ENCODE measurements at places on chromosomes 16 and 17.

DNA sequence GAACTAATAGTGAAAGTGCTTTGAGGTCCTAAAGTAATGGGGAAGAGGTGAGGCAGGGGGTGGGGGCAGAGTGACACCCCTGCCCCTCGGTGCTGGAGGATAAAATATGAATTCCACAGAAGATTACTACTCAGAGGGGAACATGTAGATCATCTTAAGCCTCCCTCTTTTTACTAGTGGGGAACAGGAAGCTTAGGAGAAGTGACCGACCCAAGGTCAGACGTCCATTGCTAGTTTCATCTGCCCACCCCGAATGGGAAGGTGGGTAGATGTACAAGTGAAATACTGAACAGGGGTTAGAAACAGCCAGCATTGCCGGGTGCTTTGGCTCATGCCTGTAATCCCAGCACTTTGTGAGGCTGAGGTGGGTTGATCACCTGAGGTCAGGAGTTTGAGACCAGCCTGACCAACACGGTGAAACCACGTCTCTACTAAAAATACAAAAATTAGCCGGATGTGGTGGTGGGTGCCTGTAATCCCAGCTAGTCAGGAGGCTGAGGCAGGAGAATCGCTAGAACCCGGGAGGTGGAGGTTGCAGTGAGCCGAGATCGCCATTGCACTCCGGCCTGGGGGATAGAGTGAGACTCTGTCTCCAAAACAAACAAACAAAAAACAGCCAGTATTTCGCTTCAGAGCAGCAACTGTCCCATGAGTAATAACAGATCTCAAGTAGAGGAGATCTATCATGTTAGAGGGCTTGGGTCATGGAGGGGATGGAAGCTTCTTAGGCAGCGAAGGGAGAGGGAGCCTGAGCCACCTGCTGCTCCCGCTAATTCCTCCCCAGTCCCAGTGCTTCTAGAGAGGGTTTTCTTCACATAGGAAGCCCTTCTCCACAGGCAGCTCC is 1.2 kb upstream of the NR1D1 start:
- DNase-seq: no peak

DNA sequence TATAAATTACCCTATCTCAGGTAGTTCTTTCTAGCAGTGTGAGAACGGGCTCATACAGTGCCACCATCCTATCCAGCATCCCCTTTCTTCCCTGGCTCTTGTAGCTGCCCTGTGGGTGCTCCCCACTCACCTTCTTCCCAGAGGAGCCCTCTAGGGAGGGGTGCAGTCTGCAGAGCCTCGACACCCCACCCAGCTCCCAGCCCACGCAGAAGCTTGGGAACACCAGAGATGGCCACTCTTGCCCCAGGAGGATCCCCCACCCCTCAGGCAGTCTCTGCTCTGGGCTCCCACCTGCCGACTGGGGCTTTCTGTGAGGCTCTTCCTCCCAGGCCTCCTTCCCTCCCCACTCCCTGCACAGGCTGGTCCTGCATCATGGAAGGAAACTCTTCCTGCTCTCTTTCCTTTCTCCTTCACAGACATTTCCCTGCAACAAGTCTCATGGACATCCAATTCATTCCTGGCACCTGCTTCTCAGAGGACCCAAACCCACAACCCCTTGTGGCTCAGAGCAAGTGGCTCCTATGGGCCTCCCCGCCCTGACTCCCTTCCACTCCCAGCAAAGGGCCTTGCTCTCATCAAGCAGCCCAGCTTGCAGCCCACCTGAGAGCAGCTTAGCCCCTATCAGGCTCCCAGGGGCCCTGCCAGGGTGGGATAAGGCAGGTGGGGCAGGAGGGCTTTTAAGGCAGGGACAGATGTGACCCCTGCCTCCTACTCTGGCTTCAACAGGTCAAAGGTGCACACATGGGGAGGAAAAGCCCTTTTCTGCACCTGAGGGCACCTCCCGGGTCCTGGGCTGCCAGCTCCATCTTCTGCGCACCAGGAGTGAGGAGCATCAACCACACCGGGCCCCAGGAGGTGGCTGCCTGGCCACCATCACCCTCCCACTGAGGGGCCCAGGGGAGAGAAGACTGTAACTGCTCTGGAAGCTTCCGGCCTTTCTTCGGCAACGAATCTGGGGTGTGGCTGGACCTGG is 263.8 kb upstream of the TNRC6C start:
- no peak for DNase-seq

GRCh38 chr16:69083306-69083941 is 22.0 kb upstream of the HAS3 start:
- no peak for DNase-seq

GRCh38 chr17:65561452-65562205 is at the start of gene AXIN2:
AXIN2 (minus strand) TSS chr17:65561648; CDS start chr17:65558620, 3,028 bp downstream.
- peak; percentile 32 for DNase-seq

DNA sequence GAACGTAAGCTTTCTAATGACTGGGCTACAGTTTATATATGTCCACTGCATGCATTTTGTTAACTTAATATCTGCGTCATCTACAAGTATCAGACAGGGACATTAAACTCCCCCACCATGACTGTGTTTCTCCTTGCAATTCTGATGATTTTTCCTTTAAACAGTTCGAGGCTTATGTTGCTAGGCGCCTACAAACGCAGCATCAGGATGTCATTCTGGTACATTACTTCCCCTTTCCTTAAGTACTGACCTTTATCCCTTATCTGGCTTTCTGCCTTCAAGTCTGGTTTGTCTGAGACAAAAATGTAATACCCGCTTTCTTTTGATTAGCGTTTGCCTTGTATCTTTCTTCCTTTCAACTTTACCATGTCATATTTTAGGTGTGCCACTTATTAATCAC is 362.4 kb downstream of the SLC39A11 start:
- DNase-seq: no peak

GRCh38 chr16:88929091-88929445 is 47.9 kb downstream of the CBFA2T3 start:
- DNase-seq: no peak

GRCh38 chr17:51493206-51493605 is 232.9 kb downstream of the UTP18 start:
- DNase-seq: no peak

DNA sequence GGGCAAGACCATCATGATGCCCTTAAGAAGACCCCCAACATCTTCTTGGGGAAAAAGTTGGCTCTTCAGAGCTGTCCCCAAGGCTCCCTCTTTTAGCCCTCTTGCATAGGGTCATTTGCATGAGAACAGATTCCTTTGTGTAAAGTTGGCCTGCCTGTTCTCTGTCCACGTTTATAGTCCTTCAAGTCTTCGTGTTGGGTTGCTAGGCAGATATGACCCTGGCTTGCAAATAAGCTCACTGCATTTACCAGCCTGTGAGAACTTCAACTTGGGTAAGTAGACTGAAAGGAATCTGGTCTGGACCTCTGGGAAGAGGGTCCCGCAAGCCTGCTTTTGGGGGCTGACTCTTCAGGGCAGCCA is 2.9 kb downstream of the ARSG start:
- DNase-seq: no peak

GRCh38 chr16:17351441-17352035 is 119.2 kb downstream of the XYLT1 start:
- DNase-seq: no peak

DNA sequence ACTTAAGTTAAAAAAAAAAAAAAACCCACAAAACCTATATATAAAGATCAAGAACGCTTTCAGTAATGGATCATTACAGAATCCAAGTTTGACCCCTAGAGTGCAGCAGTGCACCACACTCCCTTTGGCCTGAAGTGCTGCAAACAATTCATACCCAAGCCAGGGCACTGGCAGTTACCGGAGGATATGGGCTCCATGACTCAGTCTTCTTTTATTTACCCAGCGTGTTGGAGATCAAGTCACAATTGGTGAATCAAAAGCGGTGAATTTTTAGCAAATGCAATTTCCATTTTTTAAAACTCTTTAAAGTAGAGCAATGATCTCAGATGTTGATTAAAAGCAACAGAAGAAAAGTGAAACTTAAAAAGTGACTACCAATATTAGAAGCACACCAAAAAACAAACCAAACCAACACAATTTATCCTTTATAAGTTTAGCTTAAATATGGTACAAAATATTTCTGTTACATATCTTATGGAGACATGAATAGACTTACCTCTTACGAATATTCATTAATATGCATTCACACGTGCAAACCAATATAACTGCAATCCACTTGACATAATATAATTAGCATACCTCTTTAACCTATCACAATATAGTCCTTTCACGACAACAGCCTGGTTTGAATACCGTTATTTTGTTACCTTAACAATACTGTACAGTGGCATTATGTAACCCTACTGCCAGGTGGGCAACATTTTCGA is 46.3 kb downstream of the ZNF652 start:
- DNase-seq: no peak

DNA sequence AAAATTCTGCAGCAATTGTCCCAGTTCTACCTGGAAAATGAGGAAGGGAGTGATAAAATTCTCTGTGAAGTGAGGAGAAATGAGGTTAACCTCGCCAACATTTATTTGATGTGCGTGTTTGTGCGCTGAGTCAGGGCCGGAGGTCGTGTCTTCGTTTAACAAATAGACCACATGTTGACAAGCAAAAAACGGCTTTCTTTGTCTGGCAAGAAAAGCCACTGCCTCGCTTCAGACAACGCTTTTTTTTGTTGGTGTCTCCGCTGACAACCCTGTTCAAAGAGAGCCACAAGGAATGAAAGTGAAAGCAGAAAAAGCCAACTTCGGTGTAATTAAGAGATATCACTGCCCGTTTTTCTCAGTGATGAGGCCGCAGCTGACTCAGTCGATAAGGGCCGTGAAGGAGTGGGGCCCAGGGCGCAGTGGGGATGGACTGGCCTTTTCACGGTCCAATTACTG is 510.6 kb downstream of the CDH13 start:
- no peak for DNase-seq

- DNase-seq: no peak
These were observed 549.5 kb upstream of the EEF2KMT start for GRCh38 chr16:5647051-5647450.

DNA sequence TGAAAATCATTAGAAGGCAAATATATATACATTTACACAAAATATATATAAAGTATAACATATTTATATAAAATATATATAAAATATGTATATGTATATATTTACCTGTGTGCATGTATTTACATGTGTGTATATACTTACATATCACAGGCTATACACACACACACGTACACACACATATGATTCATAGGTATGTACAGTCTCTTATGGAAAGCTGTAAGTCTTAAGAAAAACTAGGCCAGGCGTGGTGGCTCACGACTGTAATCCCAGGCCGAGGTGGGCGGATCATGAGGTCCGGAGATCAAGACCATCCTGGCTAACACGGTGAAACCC is 14.7 kb downstream of the TOM1L2 start:
- DNase-seq: no peak

GRCh38 chr17:39147221-39148185 is 3.9 kb downstream of the PLXDC1 start:
- no peak for DNase-seq

- peak; percentile 74 for DNase-seq
These were observed 76.9 kb downstream of the RAI1 start for GRCh38 chr17:17757956-17758845.

- no peak for DNase-seq
These were observed 23.3 kb upstream of the HOXB13 start for GRCh38 chr17:48751733-48752398.

DNA sequence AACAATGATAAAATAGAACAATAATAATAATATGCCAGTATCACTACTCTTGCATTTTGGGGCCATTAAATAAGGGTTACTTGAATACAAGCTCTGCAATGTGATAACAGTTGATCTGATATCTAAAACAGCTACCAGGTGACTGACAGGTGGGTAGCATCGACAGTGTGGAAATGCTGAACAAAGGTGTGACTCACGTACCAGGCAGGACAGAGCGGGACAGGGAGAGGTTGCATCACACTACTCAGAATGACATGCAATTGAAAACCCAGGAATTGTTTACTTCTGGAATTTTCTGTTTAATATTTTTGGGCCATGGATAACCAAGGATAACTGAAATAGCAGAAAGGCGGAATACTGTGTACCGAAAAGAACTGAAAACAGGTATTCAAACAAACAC is 15.8 kb upstream of the ZNF19 start:
- DNase-seq: no peak

DNA sequence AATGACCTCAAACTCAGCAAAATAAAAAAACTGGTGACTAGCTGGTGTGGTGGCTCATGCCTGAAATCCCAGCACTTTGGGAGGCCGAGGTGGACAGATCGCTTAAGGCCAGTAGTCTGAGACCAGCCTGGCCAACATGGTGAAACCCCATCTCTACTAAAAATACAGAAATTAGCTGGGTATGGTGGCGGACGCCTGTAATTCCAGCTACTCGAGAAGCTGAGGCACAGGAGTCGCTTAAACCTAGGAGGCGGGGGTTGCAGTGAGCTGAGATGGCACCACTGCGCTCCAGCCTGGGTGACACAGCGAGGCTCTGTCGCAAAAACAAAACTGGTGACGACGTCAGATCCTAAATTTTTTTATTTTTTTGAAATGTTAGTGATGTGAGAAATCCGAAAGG is 82.6 kb upstream of the TOB1 start:
- DNase-seq: no peak

DNA sequence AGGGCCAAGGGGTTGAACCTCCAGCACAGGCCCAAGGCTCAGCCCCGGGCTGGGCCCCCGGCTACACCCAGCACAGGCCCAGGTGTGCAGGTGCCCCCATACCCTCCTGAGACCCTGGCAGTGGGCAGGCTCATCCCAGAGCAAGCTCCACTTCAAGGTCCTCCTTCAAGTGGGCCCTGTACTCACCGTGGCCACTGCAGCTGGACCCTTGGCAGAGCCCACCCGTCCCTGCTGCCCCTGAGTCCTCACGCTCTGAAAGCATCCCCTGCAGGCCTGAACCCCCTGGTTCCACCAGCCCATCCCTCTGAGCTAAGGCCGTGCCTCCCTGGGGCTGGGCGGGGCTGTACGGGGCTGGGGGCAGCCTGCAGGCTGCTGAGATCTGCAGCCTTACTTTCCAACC is 11.2 kb upstream of the CACNA1H start:
- no peak for DNase-seq
